H9 (cell line): ENCODE measurements at places on chromosomes 1 and 21.

DNA sequence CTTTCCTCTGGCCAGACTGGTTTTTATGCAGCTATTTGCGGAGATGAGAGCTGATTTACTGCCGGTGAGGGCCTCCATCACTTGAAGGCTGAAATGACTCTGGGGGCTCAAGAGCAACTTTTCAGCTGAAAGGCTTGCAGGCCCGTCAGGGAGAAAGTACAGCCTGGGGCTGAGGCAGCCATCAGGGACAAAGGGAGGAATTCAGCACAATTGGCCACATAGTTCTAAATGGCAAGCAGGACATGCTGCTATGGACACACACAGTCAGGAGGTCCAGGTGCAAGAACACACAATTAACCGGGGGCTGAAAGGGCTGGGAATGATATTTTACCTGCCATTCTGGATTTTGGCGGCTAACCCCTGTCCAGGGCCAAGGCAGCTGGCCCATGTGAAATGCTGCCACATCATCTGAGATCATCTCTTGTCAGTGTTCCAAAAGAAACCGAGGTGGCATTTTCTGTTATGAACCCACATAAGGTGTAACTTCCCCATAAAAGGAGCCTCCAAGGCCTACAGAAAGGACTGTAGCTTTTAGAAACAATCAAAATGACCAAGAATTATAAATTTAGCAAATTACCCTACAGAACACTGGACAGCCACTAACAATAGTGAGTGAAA, 58.2 kb downstream of the LMX1A start:
- DNase-seq = no peak

DNA sequence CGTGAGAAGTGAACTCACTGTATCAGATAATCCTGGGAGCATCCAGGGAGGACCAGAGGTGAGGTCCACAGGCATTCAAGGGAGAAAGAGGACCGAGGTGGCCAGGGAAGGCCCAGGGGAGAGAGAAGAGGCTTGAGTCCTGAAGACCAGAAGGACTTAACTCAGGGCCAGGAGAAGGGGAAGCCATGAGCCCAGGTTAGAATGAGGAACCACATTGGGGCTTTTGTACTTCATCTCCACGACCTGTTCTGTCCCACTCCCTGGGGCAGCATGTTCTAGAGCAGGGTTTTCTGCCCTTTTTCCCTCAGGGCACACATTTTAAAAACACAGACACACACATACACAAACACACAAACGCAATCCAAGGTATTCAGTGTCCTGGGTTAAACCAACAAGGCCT, 8.4 kb downstream of the LGR6 start:
- no peak for DNase-seq

DNA sequence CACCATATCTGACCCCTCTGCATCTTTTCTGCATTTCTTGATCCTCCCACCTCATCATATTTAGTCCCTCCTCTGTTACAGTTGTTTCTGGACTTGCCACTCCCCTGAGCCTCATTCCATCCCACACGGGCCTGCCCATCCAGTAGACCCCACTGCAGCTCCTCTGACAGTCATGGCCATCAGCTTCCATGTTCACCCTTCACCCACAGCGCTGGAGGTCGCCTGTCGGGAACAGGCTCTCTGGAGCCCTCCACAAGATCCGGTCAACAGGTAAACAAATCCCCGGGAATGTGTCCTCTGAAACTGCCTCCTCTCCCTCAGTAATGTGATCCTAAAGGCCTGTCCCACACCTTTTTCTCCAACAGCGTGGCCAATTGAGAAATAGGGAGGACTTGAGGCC, 31.3 kb downstream of the SYF2 start:
- DNase-seq = no peak

- no peak for DNase-seq
Observed at GRCh38 chr1:228286505-228287417, 78.9 kb downstream of the OBSCN start.

GRCh38 chr21:33942426-33942825, 26.8 kb upstream of the ATP5PO start:
- no peak for DNase-seq

- DNase-seq = no peak
Observed at GRCh38 chr1:5814046-5814619, 178.1 kb downstream of the NPHP4 start.

DNA sequence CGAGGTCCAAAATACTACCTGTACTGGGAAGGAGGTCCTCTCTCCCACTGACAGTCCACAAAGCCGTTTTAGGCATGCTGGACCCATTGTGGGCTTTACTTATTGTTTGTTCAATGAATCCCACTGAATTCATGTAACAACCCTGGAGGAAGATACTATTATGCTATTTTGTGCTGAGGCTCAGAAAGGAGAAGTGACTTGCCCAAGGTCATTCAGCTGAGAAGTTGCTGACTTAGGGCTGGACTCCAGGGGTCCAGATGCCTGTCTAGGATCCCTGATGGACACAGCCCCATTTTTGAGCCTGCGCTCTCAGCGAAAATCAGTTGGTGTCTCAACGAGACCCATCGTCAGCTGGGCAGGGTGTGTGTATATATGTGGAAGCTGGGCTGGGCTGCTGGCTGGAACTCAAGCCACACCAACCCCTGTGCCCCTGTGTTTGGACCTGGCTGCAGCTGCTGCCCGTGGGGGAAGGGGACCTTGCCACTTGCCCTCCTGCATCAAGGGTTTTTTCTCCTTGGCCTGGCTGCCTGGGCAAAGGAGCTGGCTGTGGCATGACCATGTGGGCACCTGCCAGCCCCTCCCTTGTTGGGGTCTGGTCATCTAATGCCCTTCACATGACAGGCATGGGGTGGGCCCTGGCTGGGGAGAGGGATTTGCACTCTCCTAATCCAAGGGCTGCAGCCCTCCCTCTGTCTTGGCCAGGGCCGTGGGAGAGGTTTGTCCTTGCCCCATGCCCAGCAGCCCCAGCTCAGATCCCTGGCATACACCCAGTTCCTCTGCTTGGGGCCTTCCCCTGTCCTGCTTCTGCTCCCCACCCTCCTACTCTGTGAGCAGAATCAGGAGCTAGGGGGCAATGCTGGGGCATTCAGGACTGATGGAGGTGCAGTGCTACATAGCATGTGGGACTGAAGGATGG, 15.0 kb downstream of the KCNQ4 start:
- no peak for DNase-seq

DNA sequence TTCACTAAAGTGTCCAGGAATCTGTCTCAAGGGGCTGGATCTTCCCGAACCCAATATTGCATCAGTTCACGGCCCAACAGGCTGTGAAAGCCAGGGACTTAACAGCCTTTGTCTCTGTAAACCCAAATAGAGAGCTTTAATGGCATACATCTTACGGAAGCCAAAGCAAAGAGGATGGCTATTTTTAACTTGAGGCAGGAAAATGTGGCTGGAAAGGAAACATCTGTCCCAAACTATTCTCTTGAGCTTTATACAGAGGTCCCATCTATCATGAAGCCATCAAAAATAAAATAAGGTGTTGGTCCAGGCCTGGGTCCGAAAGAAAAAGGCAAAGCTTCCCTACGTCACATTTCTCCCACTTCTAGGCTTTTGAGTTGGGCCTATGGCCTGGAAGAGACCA, 7.7 kb upstream of the CD34 start:
- no peak for DNase-seq

GRCh38 chr1:234517110-234517802, 38.3 kb upstream of the TARBP1 start:
- DNase-seq = no peak

DNA sequence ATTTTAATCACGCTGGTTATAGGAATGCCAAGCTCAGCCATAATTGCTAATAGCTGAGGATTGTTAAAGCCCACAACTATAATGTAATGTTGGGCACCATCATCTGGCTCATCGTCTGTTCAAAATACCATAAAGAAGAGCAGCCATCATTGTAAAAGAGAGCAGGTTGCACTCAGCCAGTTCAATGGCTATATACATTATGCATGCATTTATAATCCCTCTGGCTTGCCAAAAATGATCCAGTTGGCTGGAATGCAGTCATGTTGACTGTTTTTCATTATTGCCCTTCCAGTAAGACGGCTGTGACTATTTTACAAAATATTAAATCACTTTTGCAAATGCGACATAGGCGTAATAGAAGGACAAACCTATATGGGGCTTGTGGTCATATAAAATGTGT, 85.3 kb downstream of the SPAG17 start:
- DNase-seq = no peak

GRCh38 chr1:85280636-85281035, 4.2 kb upstream of the BCL10 start:
- no peak for DNase-seq

DNA sequence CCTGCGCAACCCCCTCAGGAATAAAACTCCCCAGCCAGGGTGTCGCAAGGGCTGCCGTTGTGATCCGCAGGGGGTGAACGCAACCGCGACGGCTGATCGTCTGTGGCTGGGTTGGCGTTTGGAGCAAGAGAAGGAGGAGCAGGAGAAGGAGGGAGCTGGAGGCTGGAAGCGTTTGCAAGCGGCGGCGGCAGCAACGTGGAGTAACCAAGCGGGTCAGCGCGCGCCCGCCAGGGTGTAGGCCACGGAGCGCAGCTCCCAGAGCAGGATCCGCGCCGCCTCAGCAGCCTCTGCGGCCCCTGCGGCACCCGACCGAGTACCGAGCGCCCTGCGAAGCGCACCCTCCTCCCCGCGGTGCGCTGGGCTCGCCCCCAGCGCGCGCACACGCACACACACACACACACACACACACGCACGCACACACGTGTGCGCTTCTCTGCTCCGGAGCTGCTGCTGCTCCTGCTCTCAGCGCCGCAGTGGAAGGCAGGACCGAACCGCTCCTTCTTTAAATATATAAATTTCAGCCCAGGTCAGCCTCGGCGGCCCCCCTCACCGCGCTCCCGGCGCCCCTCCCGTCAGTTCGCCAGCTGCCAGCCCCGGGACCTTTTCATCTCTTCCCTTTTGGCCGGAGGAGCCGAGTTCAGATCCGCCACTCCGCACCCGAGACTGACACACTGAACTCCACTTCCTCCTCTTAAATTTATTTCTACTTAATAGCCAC, 696 bp downstream of the TGFB2 start:
- peak; percentile 65 for DNase-seq

GRCh38 chr1:167373986-167374385, 144.3 kb downstream of the CD247 start:
- DNase-seq = peak; percentile 72

GRCh38 chr1:203682473-203683383, 56.1 kb downstream of the ATP2B4 start:
- DNase-seq = peak; percentile 47

GRCh38 chr1:234474375-234474774, 4.6 kb downstream of the TARBP1 start:
- DNase-seq = no peak

- DNase-seq = peak; percentile 56
Observed at GRCh38 chr1:51192213-51192843, 43.7 kb upstream of the RNF11 start.

DNA sequence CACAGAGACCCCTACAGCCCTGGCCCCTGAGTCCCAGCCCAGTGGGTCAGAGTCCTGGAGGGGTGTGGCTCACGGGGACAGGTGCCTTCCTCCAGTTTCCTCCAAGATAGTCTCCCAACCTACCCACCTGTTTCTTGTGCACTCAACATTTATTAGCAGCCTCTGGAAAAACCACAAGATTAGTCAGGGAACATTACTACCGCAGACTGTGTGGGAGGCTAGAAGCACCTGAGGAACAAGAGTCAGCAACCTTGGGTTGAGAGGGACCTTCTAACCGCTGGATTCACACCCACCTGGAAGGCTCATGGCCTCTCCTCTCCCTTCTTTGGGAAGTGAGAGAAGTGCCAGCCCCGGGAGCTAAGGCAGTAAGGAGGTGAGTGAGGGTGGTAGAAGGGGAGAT, 22.5 kb upstream of the IKBKE start:
- DNase-seq = no peak

DNA sequence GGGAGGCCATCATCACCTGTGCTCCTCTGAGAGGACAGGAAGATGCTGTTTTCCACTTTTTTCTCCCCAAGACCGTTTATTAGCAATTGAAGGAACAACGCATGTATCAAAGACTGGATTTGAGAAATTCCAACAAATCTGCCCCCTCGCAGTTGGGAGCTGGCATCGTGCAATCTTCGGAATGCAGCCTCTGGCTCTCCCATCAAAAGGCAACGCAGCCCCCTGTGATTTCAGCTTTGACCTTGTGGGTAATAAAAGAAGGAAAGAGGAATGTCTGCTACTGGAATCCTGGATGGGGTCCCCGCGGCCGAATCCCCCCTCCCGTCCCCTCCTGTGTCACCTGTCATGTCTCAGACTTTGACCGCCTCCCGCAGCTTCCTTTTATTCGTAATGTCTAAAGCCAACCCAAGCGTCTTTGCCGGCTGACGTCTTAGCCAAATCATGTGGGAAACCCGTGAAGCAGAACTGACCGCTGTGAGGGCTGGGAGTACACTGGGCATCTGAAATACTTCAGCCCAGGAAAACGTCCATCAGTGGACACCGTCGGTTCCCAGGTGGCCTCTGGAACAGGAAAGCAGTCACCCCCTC, 101.5 kb downstream of the WDR4 start:
- DNase-seq = no peak

DNA sequence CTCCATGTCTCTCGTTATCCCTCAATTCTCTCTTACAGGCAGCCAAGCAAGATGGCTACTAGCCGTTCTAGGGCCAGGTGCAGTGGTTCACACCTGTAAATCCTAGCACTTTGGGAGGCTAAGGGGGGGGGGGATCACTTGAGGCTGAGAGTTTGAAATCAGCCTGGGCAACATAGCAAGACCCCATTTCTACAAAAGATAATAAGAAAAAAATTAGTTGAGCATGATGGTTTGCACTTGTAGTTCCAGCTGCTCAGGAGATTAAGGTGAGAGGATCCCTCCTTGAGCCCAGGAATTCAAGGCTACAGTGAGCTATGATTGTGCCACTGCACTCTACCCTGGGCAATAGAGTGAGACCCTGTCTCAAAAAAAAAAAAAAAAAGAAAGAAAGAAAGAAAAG, 80.4 kb downstream of the NKAIN1 start:
- DNase-seq = no peak

- DNase-seq = no peak
Observed at GRCh38 chr21:38984982-38985567, 179.3 kb downstream of the ETS2 start.

DNA sequence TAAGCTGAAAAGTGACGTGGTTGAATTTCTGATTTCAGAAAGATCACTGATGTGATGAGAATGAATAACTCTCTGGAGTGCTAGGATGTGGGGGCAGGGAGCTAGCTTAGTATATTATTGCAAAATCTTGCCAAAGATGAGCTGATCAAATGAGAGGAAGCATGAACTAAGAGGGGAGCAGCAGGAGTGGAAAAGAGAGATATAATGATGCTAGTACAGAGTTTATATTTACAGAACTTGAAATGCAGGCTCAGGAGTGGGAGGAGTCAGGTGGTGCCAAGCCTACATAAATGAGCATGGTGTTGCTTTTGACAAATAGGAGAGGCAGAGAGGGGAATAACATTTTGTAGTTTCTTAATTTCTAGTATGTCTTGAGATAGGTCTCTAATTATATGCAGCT, 38.1 kb upstream of the NBL1 start:
- DNase-seq = no peak
